Tongue (tissue), 3 donors: ENCODE measurements at places on chromosomes 11 and 22. TPM values are rescaled to one million over a fixed set of nuclear protein-coding genes. Genes with fewer than 3 reads are reported as not detected.
A peak's percentile ranks its signal among the peaks of the same experiment; 100 is the strongest.

DNA sequence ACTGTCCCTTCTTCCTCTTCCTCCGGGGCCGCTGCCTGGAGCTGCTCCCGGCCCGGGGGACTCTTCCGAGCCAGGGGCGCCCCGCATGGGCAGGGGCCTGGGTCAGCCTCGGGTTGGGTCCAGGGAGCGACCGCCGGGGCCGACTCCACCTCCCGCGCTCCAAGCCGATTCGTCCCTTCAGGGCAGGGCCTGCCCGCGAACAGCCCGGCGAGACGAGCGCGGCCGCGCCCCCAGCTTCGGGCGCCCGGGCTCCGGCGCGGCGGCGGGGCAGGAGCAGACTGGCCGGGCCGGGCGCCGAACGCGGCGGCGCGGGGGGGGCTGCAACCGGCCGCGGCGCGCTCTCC lies at the start of gene LARGE1:
Gene LARGE1, minus strand, starts transcription at position 280 of the 344 bp plus-strand sequence.
- DNase-seq: peak; percentile 50

- DNase-seq: peak; percentile 37
These were observed 603 bp upstream of the ZFTA start for GRCh38 chr11:63769042-63769713.

DNA sequence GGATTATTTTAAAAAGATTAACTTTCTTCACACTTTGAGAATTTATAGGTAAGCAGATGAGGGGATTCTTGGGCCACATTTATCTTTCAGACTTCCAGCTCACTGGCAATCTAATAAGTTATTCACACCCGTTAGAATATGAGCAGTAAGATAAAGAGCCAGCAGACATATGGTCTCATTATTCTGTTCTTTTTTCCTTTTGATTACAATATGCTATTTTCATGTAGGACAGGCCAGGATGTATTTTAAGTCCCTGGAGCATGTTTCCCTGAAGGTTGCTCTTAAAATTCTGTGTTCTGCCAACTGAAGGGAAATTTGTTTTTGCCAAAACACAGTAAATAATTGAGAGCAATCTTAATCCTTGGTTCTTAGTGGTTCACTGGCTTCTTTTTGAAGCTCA lies 22.2 kb downstream of the PDHX start:
- no peak for DNase-seq

DNA sequence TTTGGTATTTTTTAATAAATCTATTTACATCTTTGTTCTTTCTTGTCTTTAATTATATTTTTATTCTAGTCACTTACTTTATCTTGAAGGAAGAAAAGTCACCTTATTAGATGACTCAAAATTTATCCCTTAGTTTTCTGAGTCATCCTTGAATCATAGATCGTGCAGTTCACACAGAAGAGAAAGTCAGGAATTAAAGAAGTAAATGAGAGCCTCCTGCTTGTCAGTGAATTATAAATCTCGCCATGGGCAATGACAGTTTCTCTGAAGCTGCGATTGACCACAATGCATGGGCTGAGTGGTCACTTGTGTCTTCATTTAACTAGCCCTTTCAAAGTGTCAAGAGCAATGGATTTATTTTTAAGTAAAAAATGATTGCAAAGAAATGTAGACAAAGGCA lies 91.2 kb downstream of the LUZP2 start:
- no peak for DNase-seq

GRCh38 chr11:1078191-1078601 lies 3.5 kb downstream of the MUC2 start:
- no peak for DNase-seq

DNA sequence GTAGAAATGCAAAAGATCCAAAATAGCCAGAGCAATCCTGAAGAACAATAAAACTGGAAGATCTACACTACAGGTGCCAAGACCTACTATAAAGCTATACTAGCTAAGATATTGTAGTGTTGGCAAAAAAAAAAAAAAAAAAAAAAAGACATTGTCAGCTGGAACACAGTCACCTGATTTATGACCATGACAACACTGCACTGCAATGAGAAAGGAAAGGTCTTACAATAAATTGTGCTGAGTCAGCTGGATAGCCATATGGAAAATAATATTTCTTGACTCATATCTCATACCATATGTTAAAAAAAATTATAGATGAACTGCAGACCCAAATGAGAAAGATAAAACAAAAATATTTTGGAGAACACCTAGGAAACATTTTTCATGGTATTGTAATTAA lies 3.1 kb upstream of the PANX3 start:
- DNase-seq: no peak

DNA sequence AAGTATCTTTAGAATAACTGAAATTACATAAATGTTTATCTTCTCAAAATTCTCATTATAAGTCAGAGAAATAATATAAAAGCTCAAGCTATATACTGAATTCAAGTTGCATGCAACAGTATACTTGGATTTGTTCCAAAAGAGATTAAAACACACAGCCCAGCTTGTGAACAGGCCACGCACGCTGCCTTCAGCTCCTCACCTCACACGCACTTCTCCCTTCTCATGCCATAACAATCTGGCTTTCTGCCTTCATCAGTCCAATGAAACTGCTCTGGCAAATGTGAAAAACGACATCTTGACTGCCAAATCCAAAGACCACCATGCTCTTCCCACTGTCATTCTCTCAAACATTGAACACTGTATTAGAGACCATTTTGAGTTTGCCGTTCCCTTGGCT lies 22.1 kb downstream of the ATP6V1E1 start:
- DNase-seq: peak; percentile 67

DNA sequence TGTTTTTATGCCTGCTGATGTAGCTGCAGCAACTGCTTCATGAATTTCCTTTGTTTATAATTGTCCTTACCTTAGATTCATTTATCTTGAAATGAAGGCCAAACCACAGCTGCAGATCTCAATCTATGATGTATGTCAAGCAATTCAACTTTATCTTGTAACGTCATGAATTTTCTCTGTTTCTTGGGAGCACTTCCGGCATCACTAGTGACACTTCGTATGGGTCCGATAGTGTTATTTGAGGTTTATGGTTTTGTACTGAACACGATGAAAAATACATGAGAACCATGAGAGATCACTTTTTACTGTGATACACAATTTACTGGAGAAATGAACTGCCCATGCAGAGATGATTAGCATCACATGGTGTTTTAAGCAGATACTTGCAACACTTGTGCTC lies 98.5 kb downstream of the CSTPP1 start:
- DNase-seq: no peak

FXYD2 gene
- total RNA-seq: 3.6 TPM

KRTAP5-1 gene
- total RNA-seq: not detected

SPI1 gene
- total RNA-seq: 5.0 TPM

CCDC116 gene
- not detected for total RNA-seq

RASD2 gene
- total RNA-seq: 2.8 TPM
